D721Med (cell line): ENCODE measurements at places on chromosomes 3 and 15.
A peak's percentile ranks its signal among the peaks of the same experiment; 100 is the strongest.

- no peak for DNase-seq
These were observed 1333.5 kb upstream of the CADM2 start for GRCh38 chr3:83625261-83625660.

GRCh38 chr3:124767691-124768090, 37.4 kb downstream of the UMPS start:
- DNase-seq: no peak

GRCh38 chr15:32683906-32684584, 33.8 kb upstream of the GREM1 start:
- no peak for DNase-seq

GRCh38 chr15:29196290-29196689, 73.3 kb downstream of the NSMCE3 start:
- DNase-seq: no peak

- DNase-seq: no peak
These were observed 28.3 kb downstream of the GAP43 start for GRCh38 chr3:115651599-115651998.

- DNase-seq: no peak
These were observed 269.8 kb downstream of the CTNNB1 start for GRCh38 chr3:41469083-41469482.

GRCh38 chr3:46280105-46280797, 38.0 kb downstream of the CCR3 start:
- DNase-seq: no peak

GRCh38 chr15:37978231-37978630, 43.8 kb downstream of the TMCO5A start:
- DNase-seq: no peak

GRCh38 chr15:48695827-48696573, 50.5 kb upstream of the FBN1 start:
- no peak for DNase-seq

DNA sequence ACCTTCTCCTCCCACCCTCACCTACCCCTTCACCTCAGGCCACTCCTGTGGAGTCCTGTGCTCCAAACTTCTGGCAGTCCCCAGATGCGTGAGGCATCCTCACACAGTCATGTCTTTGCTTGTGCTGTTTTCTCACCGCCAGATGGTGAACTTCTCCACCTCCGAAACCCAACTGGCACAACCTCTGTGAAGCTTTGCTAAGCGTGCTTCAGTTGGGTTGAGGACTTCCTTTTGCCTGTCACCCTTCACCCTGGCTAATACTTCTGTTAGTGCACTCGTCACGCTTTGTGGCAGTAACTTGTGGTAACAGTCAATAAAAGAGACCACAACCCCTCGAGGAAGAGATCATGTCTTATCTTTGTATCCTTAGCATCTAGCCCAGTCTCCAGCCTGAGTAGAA, 42.0 kb upstream of the SKOR1 start:
- no peak for DNase-seq

DNA sequence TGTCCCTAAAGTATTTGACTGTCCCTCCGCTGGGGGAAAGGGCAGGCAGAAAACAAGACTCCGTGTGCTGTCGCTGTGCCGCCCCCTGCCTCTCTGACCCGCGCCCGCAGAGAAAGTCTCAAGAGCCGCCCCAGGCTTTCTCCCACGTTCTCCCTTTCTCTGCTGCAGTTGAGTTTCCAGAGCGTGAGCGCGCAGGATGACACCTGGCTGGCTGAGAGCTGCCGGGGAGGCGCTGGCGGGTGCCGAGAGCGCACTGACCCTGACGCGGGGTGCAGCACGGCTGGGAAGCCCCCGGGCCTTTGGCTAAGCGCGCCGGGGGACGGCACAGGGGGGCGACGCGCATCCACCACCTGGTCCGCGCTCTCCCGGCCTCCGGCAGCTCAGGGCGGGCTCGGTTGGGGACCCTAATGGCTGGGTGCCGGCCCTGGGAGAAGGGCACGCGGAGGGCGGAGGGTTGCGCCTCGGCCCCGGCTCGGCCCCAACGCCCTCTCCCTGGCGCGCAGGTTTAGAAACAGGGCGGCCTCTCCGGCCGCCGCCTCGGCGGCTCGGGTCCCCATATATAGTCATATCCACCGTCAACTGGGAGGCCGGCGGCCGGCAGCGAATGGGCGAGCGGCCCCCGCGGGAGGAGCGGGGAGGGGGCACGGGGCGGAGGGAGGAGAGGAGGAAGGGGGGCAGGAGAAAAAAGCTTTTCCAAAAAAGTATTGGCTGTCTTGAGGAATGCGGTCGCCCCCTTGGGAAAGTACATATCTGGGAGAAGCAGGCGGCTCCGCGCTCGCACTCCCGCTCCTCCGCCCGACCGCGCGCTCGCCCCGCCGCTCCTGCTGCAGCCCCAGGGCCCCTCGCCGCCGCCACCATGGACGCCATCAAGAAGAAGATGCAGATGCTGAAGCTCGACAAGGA, at the start of gene TPM1:
Gene TPM1 (plus strand): TSS at position 774 of the 903 bp plus-strand sequence. CDS start 83 bp downstream, at position 857.
- peak; percentile 84 for DNase-seq

DNA sequence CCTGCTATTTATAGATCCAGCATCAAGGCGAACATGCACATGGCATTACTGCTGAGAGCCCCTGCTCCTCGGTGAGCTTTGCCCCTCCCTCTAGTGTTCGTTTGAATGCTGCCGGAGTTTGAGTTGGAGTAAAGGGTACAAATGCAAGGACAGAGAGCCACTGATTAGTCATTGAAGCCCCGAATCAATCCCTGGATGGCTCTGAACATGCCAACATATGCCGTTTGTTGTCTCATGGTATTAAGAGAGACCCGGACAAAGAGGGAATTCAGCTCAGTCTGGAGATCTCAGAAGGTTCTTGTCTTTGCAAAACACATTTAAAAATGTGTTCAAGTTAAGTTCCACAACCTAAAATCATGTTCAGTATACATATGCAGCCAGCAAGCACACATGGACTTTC, 789.2 kb upstream of the NR2F2 start:
- DNase-seq: no peak

- DNase-seq: no peak
These were observed 392.4 kb upstream of the PROK2 start for GRCh38 chr3:72177075-72178050.

DNA sequence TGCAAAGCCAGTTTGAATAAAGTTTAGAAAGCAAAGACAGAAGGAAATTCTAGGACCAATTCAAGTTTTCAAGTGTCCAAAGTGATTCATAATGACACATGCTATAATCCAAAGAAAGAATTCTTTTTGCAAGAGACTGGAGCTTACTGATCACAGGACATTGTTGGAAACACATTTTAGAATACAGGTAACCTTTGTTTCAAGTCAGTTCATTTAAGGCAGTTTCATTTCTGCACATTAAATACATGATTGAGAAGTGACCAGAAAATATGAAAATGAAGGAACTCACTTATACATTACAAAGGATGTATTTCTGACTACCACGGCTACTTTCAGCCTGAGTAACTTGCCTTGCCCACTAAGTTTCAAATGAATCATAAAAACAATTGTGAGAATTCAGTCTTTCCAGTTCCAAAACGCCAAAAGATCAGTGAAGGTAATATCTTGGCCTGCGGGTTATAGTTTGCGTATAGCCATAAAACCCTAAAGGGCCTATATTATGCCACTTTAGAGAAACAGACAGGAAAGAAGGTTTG, 48.7 kb downstream of the PRICKLE2 start:
- no peak for DNase-seq

DNA sequence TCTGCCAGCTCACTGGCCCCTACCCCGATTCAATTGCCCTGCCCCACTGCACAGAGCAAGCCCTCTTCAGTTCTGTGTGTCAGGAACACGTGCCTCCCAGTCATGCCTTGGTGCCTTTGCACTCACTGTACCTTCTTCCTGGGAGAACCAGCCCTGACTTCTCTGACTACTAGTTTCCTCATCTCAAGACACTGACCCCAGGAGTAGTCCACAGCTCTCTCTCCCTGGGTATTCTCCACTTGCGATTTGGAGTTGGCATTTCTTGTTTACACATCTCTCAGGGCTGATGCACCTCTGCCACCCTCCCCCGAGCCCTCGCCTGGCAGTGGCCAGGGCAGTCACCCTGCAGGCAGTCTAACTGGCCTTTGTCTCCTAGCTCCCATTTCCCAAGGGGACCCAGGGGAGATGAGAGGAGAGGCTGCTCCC, 5.7 kb downstream of the CISH start:
- DNase-seq: no peak

- DNase-seq: no peak
These were observed 4.0 kb downstream of the RASSF1 start for GRCh38 chr3:50336452-50337174.

GRCh38 chr3:114627770-114628169, 333.9 kb downstream of the TIGIT start:
- no peak for DNase-seq

DNA sequence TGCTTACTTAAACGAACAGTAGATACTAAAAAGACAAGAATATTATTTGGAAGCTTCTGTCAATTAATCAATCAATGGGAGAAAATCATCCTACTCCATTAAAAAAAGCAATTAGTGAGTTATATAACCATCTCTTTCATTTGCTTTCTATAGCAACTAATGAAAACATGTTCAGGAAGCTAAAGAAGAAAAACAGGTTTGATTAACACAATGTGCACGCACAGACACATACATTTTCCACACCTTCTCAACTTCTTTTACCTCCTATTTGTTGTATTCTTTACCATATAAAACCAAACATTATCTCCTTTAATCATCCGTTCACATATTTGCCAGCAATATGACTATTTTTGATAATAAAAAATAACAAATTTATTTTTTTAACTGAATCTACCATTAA, 111.3 kb downstream of the GBE1 start:
- no peak for DNase-seq

DNA sequence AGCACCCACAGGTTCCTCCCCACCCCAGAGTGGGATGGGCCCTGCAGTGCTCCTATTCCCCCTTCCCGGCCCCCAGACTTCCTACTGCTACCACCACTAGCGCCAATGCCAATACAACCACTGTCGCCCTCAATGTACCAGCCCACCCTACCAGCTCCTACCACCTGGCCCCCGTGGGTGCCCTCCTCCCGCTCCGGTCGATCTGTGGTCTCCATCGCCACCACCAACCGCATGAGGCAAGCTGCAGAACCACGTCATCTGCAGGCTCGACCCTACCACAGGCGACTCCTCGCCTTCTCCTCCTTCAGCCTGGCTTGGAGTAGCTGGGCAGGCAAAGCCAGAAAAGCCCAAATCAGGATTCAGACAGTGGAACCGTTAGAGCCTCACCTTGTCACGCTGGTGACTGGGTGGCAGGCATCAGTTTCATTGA, 179.3 kb downstream of the POTEB3 start:
- no peak for DNase-seq

DNA sequence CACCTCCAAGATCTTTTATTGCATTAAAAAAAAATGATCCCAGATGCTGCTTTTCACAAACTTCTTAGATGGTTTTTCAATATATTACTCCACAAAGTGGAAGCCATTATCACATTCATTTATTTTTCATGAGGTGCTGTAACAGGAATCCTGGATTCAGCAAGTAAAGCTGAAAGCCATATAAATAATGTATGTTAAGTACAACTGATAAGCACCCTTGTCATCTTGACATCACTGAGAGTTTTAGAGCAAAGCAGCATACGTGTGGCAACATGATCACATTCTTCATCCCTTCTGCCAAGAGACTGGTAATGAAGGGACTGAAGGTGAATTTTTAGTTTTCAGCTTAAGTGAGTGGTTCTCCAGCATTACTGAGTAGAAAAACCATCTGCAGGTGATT, 44.9 kb upstream of the LRRFIP2 start:
- DNase-seq: no peak

GRCh38 chr15:78944669-78945407, at the start of gene CTSH:
Gene CTSH (minus strand): TSS chr15:78945046. CDS start chr15:78944981, 65 bp downstream.
- peak; percentile 94 for DNase-seq
